ENCODE measurements at places on chromosomes 4 and X.

DNA sequence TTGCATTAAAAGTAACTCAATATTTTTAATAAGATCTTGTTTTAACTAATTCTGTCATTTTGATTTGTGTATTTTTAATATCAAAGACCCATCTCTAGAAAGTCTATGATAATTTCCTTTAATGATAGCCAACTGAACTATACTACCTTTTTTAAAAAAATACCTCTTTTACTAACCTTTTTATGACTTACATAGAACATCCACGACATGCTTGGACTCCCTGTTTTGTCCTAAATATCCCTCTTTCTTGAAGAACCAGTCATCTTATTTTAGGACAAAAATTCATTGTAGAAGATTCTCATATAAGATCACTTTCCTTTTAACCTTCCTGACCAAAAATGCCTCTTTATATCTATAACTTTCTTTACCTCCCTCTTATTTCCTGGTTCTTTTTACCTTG is 76.8 kb upstream of the GC start:
- DNase-seq, result no peak

- no peak for DNase-seq
Measured at GRCh38 chr4:139247241-139247640, 32.8 kb downstream of the MGARP start.

- no peak for DNase-seq
Measured at GRCh38 chr4:7653510-7654369, 219.0 kb upstream of the PSAPL1 start.

DNA sequence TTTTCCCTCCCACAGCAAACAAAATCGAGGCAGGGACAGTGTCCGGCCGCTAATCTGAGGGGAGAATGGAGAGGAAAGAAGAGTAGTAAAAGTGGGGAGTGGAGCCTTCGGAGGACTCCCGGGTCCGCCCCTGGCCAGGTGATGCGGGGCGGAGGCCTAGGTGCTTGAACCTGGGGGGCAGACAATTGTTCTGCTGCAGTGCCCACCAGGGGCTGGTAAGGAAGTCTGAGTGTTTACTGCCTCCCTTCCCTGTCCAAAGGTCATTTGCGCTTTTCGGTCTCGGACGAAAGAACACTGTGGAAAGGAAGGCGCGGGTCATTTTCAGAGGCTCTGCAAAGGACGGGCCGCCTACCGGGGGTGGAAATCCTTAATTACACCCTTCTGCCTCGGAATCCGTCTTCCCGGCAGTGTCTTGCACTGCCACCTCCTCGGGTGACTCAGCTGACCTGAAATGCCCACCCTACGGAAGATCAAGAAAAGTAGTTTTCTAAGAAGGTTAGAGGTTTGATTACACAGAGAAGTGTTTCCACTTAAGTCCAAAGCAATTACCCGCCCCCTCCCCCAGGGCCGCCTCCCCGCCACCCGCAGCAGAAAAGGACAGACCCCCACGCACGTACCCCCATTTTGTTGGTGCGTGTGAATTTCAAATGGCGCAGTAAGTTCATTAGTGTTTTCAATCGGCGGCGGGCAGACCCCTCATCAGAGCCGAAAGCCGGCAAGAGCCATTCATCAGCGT is 99.9 kb upstream of the TENM3 start:
- DNase-seq, result no peak

DNA sequence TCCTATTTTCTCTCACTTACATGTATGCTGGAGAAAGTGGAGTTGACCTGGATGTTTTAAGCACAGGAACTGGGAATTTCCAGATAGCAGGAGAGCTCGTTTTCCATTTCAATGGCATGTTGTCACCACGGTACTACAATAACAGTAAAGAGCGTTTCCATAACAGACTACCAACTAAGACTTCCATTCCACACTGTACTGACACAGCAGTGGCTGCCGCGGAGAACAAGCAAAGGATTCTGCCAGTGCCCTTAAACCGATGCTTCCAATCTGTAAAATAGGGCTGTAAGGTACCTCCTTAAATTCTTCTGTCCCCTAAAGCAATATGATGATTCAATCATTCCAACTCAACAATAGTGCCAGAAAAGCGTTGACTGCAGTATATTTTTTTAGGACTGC is 143.9 kb downstream of the KLHL13 start:
- DNase-seq, result no peak

DNA sequence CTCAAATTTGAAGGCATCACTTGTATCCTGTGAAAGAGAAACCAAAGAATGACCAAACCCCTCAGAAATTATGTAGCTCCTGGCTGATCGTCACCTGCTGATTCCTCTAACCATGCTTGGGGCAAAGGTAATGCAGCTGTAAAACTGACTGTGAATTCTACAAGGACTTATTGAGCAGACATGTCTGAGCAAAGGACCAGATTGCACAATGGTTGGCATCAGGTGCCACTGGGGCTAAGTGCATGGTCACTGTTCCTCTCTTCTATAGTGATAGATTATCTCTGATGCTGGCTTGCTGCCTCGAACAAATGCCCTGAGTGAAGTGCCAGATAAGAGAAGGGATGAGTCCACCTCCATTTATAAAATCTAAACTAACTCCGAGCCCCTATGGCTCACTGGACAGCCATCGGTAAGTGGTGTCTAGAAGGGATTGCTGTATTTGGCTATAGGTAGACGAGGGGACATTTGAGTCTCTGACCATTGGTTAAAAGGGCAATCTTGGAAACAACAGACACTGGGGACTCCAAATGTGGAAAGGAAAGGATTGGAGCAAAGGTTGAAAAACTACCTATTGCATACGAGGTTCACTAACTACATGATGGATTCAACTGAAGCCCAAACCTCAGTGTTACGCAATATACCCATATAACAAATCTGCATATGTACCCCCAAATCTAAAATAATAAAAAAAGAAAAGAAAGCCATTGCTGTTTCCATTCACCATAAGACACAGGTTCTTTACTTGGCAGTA is 110.7 kb upstream of the IGSF1 start:
- no peak for DNase-seq

GRCh38 chrX:42754115-42754514 is 23.8 kb downstream of the PPP1R2C start:
- DNase-seq, result no peak

GRCh38 chr4:65340382-65341109 is 329.7 kb downstream of the EPHA5 start:
- no peak for DNase-seq

DNA sequence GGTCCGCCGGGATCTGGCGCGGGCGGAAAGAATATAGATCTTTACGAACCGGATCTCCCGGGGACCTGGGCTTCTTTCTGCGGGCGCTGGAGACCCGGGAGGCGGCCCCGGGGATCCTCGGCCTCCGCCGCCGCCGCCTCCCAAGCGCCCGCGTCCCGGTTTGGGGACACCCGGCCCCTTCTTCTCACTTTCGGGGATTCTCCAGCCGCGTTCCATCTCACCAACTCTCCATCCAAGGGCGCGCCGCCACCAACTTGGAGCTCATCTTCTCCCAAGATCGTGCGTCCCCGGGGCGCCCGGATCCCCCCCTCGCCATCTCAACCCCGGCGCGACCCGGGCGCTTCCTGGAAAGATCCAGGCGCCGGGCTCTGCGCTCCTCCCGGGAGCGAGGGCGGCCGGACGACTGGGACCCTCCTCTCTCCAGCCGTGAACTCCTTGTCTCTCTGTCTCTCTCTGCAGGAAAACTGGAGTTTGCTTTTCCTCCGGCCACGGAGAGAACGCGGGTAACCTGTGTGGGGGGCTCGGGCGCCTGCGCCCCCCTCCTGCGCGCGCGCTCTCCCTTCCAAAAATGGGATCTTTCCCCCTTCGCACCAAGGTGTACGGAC is 482 bp upstream of the SHOX start:
- no peak for DNase-seq

DNA sequence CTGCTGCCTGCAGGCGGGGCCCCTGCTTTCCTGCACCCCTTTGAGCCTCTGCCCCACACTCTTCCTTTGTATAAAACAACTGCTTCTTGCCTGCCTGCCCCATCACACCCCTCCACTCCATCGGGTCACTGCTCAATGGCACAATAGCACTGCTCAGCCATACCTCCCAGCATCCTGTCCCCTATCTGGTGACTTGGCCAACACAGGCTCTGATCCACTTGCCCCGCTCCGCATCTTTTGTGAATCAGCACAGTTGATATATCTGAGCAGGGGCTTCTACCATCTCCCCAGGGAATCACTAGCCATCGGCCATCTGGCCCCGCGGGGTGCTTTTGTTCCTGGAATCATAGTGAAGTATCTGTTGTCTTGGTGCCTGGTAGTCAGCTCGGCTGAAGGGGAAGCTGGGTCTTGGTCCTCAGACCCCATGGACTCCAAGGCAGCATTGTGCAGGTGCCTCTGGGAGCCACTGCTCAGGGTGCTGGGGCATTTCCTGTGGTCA is 45.3 kb downstream of the MAP7D3 start:
- DNase-seq, result no peak

DNA sequence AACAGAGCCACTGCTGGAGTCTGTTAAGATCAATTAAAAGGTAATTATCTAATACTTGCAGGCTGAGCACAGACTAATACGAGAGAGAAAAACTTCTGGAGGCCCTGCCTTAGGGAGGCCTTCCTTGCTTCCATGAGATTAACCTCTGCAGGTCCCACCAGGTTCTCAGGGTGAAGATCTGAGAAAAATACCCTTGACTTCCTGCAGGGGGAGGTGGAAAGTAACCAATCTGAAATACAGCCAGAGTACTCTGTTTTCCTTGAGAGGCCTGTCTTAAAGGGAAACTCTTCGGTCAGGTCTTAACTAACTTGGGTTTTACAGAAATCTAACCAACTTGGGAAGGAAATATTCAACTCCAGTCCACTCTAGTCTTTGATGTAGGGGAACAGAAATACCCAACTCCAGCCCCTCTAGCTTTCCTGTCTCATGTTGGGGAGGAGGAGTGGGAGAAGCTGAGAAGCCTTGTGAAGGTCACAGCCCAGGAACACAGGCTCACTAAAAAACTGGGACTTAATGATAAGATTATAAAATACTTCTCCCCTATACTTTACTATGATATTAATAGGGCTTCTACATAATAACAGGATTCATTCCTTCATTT is 77.1 kb downstream of the TBCK start:
- peak; percentile 11 for DNase-seq

GRCh38 chr4:165721815-165722214 is 151.2 kb upstream of the TLL1 start:
- no peak for DNase-seq

- no peak for DNase-seq
Measured at GRCh38 chr4:13970349-13970748, 342.8 kb upstream of the BOD1L1 start.

- DNase-seq, result no peak
Measured at GRCh38 chr4:95013236-95013635, 255.5 kb downstream of the BMPR1B start.

DNA sequence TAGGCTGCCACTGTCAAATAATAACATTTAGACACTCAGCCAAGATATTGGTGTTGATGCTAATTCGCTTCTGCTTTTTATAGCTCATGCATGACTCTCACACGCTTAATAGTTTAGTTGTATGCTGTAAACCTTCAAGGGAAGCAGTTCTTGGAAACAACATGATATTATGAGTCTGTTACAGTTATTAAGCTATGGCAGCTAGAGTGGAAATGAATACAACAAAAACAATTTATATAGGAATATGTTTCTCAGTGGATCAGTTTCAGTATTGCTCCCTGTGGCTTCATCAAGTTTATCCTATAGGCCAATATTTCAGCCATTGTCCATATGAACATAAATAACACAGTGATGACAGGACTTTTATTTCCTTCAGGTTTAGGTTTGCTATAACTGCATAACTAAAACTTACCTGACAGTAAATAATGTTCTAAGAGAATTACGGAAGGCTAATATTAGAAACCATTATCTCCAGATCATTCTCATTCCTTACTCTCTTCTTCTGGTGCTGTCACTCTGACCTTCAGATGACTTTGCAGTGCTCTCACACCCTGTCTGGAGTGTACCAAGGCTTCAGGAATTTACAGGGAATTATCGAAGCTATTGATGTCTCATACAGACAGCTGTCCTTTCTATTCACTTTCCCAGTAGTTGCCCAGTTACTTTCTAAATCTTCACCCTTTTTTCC is 555.0 kb downstream of the ANKRD50 start:
- DNase-seq, result no peak

DNA sequence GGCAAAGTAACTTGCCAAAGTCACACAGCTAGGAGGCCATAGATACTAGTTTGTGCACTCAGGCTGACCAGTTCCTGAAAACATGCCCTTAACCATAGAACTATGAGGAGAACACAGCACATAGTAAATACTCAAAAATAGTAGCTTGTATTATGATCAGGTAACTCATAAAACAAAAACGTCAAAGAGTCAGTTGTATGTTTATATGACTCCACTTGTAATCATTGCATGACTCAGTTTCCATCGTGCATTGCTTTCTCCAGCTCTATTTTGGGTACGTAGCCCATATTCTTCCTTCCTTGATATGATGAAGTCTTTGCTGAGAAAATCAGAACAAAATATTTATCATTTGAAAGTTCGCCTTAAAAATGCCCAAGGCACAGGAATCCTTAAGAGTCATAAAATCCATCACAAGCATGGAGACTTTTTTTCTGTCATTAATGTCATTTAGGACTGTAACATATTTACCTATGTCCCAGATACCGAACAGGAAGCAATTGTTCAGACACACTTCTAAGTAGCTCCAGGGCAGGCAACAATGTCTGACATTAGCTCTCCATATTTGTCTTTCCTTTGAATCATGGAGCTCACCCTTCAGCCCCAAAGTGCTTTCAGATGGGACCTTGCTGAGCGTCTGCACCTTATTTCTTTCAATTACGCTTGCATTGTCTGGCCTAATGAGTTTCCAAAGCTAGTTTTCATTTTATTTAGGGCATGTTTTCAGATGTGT is 11.2 kb upstream of the MID1 start:
- no peak for DNase-seq

DNA sequence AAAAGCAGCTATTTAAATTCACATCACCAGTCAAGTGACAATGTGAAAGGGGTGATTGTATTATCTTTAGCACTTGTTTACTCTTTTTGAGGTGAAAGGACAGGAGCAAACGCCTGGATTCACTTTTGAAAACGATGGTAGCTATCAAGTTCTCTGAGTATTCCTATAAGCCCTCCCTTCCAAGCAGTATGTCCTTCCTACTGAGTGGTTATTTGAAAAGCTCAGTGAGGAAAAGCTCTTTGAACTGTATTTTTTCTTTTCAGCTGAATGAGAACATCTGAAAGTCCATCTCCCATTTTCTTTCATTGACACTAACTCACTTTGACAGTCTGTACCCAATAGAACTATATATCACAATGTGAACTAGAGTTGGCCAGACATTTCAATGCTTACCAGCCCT is 9.1 kb upstream of the CTSO start:
- DNase-seq, result no peak

DNA sequence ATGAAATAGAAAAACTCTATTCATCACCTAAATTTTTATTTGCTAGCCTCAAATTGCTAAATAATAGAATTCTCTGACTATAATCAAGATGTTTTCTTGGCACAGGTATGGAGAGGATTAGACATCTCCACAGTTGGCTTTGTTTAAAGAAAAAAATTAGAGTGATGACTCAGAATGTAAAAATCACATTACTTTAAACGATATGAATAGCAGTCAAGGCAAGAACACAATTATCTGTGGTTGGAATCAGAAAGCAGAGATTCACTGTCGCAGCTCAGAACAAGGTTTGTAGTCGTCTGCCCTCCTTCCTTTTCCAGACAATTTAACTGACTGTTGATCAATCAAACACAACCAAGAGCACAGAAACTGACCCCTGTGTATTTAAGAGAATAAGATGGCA is 32.2 kb upstream of the CCKAR start:
- DNase-seq, result no peak

All from LNCaP clone FGC (cell line).